Stimulated activated CD4-positive, alpha-beta T cell treated with anti-CD3 and anti-CD28 coated beads, Interleukin-12 subunit alpha, Interleukin-12 subunit beta, amount 100 ng/mL, for 24 hours (primary cell): ENCODE measurements at places on chromosomes 11 and 22.
A peak's percentile ranks its signal among the peaks of the same experiment; 100 is the strongest.

DNA sequence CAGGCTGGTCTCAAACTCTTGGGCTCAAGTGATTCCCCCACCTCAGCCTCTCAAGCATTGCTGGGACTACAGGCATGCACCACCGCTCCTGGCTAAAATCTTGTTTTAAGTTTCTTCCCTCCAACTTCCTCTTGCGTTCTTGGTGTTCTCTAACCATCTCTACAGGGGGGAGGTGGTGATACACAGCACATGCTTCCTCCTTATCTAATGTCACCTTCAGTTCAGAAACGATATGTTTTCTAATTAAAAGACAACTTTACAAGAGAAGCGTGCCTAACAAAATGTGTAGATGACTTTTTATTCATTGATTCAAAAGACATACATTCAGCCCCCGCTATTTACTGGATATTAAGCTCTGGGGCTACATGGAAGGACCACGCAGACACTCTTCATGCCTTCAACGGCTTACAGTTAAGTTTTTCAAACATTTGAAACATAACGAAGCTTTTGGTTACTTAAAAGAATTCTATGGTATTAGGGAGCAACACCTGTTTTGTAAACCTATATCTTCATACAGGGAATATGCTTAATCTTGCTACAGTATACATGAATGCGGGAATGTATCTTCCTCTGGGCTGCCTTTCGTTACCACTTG, 933 bp upstream of the DLAT start:
- DNase-seq, result no peak

DNA sequence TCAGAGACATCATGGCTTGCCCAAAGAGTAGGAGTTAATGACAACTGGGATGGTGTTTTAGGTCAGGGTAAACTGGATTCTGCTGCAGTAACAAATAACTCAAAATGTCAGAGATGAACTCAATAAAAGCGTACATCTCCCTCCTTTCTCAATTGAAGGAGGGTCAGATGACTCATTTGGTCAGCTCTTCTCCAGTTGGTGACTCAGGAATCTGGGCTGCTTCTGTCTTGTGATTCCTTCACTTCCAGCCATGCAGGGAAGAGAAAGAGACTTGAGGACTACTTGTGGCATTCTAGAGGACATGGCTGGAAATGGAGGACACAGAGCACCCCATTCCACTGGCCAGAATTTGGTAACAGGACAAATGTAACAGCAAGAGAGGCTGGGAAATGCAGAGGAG, 3.2 kb upstream of the SYT13 start:
- DNase-seq, result no peak

DNA sequence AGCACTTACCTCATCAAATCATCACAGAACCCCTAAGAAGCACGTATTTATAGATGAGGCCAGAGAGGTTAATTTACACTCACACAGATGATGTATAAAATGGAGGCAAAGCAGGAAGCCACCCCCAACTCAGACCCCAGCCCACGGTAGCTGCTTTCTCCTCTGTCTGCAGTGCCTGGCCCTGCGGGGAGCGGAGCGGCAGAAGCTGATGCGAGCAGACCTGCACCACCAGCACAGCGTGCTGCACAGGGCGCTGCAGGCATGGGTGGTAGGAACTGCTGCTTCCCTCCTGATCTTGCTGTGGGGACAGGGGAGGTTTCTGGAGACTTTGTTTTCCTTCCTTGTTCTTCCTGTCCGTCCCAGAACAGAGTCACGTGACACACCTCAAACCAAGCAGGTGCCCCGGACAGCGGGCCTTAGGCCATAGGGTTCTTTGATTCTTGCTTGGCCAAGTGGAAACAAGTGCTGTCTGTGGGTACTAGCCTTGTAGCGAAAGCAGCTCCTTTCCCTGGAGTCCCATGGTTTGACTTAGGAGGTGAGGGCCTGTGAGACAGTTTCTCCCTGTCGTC, 57.8 kb downstream of the PISD start:
- DNase-seq, result no peak

DNA sequence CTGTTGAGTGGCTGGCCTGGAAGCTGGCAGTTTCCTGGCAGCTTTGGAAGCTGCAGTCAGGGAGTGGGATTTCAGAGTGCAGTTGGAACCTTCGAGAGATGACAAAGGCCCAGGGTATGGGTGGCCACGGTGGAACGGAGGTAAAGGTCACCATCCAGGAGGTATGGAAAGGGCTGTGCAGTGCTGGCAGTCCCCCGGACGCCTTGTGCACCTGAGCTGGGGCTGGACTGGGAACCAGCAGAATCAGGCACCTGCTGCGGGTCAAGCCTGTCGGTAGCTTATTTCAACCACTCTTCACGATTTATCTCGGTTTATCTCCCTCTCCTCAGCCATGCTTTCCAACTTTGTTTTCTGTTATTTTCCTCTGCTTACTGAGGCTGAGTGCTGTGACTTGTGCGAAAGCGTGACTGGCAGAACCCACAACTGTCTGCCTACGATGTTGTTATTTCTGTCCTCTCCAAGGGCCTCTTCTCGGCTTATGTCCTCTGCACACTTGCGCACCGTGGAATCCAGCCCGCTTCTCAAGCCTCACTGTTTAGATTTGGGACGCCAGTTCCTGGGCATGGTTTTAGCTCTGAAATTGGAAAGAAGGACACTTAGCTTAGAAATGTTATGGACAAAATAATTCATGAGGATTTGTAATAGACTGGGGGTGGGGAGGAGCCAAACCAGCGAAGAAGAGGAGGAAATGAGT, 24.0 kb upstream of the ATXN10 start:
- DNase-seq, result no peak

DNA sequence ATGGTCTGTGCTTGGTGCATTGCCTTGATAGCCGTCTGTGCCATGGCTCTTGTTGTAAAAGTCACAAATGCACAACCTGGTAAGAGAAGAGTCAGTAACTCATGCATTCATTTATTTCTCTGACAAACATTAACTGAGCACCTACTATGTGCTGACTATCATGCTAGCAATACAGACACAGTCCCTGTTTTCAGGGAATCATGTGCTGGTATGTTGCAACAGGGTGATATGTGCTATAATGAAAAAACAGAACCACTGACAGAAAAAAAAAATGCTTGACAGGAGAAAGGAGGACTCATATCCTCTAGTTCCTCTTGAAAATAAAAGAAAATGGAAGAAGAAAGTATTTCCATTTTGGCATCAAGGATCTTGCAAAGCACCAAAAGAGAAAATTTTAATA, 34.5 kb upstream of the RAPSN start:
- no peak for DNase-seq

- DNase-seq, result no peak
Measured at GRCh38 chr11:61896665-61897386, 5.5 kb upstream of the FADS3 start.

DNA sequence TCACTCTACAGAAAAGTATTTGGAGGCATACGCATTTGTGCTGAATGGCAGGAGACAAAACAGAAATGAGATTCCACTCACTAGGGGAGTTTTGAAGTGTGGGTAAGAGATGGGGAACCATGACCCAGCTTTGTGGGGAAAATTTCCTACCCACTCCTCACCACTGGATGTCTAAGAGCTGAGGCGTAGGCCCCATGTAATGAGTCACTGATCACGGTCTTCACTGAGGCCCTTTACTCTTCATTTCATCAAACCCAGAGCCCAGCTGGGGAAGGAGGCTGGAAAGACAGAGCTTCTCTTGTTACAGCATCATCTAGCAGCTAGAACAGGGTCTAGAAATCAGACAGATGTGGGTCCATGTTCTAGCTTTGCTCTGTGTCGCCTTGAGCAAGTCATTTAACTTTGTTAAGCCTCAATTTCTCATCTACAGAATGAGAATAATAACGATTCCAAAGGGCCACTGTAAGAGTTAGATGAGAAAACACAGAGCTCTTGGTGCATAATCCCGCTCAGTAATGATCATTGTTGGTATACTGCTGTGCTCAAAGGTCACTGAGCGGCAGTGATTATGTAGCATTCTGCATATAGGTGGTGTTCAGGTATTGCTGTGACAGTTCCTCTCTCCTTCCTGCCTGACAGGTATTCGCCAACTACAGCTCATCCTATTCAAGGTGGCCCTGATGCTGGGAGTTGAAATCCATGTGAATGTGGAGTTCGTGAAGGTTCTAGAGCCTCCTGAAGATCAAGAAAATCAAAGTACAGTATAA, 97.2 kb downstream of the MICAL2 start:
- DNase-seq, result peak; percentile 39

GRCh38 chr11:94325681-94326080, 21.3 kb downstream of the IZUMO1R start:
- peak; percentile 44 for DNase-seq

DNA sequence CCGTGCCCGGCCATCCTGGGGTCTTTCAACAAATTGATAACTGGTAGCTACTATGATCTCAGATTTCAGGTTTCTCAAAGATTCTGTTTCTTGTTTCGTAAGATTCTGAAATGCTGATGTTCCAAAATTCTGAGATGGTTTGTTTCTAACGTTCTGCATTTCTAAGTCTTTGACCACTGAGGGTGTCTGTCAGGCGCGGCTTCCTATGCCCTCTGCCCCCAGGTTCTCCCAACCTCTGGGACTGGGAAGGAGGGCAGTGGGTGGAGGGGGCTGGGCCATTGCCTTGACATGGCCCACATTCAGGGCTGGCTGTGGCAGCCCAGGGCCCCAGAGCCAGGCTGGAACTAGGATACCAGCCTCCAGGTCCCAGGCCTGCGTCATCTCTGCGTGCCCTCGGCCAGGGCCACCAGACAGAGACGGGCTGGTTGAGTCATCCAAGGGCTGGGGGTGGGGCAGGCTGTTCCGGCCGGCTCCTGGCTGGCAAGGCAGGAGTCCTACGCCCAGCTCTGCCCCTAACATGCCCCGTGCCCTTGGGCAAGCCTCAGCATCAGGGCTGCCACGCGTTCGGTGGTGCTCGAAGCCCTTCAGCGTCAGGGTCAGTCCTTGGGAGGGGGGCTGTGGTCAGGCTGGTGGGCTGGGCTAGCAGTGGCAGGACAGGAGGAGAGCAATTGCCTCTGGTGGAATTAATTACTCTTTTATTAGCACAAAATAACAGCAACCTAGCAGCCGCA, 5.2 kb downstream of the TMEM134 start:
- DNase-seq, result no peak
